ENCODE measurements at places on chromosomes 7 and 10.

DNA sequence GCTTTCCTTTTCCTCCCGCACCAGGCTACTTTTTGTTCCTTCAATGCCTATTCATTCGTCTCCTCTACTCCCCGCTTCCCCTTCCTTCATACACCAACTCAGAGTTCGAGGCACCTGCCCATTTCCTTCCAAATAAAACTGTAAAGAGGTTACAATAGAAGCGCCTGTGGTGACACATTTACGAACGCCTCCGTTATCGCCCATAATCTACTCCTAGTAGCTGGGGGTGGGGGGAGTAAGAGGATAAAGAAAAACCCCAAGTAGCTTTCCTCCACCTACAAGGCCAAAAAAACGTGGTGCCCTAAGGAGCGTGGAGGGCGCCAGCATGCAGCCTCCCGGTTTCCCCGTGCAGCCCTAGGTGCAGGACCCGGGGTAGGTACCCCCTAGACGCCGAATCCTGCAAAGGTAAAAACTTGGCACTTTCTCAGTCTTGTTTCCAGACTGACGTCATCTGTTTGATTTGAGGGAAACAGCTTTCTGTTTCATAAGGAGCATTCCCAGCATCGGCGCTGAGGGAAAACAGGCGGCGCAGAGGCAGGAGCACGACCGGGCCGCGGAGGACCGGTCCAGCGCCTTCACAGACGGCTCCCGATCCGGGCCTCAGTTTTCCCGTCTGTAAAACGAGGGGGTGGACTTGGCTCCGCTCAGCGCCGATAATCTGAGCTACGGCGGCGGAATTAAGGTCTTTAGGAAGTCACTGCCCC lies 922 bp downstream of the PPA1 start:
- peak; percentile 20 for DNase-seq

- peak; percentile 41 for DNase-seq
These were observed 50.6 kb upstream of the STEAP4 start for GRCh38 chr7:88357294-88357693.

DNA sequence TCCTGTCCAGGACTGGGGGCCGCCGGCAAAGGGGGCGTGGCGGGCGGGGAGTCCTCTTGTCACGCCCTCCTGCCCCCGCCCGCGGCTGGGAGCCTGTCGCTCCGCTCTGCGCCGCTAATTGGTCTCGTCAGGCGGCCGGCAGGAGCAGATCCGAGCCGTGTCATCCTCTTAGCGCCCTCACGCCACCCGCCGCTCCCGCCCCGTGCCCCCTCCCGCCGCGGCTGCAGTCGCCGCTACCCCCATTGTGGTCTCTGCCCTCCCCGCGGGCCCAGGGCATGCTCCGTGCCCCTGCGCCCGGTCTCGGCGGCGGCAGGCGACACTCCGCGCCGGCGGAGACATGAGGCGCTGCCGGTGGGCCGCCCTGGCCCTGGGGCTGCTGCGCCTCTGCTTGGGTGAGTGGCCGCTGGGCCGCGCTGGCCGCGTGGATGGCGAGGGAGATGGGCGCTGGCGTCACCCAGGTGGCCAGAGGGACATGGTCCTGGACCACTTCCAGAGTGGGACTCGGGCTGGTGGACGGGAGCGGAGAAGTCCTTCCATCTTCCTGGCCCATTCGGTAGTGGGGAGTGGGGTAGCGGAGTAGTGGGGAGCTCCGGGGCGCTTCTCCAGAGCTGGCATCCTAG lies at the start of gene CDHR1:
Gene CDHR1 (plus strand): TSS at position 114 of the 620 bp plus-strand sequence. CDS start 224 bp downstream, at position 338.
- DNase-seq, result peak; percentile 18

DNA sequence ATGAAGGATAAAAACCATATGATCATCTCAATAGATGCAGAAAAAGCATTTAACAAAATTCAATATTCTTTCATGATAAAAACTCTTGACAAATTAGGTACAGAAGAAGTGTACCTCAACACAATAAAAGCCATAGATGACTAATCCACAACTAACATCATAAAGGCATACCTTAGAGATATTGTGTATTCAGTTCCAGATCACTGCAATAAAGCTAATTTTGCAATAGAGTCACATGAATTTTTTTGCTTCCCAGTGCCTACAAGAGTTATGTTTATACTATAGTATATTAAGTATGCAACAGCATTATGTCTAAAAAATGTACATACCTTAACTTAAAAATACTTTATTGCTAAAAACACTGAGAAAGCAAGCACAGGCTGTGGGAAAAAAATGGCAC lies 18.9 kb upstream of the RNF32 start:
- DNase-seq, result no peak

- DNase-seq, result peak; percentile 79
These were observed 81.8 kb upstream of the FAM204A start for GRCh38 chr10:118423800-118424442.

DNA sequence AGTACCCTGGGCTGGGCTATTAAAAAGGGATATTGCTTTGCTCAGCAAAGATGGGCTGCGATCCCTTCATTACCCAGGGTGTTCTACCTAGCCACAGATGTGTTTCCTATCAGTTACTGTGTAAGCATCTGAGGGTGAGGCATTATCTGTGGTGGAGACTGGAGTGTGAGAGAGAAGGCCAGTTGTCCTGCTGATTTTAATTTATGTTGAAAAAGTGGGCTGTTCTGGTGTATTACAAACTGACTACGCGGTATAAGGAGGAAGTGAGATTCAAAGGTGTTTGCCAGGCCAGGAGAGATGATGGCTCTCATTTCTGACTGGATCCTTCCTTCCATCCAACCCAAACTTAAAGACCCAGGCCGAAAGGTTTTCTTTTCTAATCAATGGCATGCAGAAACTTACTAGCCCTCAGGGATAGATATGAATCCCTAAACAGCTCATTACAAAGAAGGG lies 7.6 kb downstream of the TCF7L2 start:
- DNase-seq, result no peak

DNA sequence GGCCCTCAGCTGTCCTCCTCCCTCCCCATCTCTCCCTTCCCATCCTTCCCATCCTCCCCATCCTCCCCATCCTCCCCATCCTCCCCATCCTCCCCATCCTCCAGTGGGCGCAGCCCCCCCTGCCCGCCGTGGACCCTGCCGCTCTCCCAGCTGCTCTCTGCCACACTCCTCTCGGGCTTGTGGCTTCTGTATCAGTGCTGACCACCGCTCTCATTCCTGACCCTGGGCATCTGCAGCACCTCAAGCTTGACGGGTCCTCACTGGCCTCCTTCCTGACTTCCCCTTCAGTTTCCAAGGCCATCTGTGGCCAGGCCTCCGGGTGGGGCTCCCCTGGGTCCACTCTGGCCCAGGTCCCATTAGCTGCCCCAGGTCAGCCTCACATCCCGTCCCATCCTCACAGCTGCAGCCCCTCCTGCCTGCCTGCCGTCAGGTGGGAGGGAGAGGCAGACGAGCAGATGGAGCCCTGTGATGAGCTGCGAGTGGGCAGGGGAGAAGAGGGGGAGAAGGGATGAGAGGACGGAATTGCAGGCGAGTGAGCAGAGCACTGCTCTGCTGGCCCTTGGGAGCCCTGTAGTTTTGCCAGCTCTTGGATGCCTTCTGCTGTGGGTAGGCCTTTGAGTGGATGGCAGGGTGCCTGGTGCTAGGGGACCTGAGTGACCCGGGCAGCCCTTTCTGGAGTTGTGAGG lies 35.7 kb downstream of the LHPP start:
- no peak for DNase-seq

DNA sequence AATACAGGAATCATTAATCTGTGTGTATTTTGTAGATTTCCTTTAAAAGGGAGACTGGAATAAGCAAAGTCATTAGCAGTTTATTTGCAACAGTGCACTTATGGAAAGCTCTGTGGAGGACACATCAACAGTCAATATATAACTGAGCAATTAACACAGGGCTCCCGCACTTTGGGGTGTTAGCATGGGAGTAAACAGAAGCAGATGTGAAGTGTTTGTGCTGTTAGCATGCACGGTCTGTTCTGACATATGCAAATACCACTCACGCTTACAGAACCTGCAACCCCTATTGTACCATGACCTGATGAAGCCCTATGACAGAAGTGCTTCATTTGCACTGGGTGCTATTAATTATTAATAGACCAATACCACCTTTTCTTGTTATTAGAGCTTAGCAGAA lies 118.9 kb downstream of the PPP1R3A start:
- no peak for DNase-seq
